ENCODE measurements at places on chromosomes 7 and 10. TPM values are rescaled to one million over a fixed set of nuclear protein-coding genes. Genes with fewer than 3 reads are reported as not detected.

DNA sequence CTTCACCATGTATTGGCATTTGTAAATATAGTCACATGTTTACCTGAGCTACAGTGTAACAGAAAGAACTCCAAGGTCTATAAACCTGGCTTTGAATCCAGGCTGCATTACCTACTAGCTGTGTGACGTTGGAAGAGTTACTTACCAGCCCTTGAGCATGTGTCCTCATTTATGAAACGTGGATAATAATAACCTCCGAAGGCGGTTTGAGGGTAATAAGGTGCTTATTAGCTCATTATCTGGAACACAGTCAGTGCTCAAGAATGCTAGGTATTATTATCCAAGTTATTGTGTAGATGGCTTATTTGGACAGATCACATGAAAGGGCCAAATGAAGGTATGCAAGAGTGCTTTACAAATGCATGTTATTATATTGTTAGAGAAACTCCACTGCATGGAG is 64.9 kb downstream of the SEC23IP start:
- no peak for DNase-seq

- DNase-seq = no peak
Measured at GRCh38 chr10:35417795-35418194, 81.5 kb downstream of the CCNY start.

PSD gene
- 9.3 TPM for polyA plus RNA-seq

DNA sequence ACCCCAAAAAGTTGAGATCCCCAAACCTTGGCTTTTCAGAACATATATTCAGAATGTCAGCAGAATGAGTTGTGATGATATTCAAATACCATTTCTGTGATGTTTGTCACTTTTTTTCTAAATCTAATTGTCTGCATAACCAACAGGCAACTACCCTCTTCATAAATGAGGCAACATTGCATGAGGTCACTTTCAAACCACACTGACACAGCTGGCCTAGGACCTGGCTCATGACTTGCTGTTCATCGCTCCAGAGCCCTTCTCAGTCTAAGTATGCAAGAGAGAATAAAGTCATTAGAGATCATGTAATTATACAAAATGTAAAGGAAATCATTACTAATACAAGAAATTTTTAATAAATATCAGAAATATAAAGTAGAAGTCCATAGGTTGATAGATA is 681.9 kb downstream of the GRM8 start:
- DNase-seq = no peak

- DNase-seq = no peak
Measured at GRCh38 chr10:133444342-133445267, 9.1 kb upstream of the SCART1 start.

- no peak for DNase-seq
Measured at GRCh38 chr7:110564246-110564645, 526.7 kb upstream of the LRRN3 start.

- no peak for DNase-seq
Measured at GRCh38 chr10:71719042-71719441, 536 bp downstream of the C10orf105 start.

DNA sequence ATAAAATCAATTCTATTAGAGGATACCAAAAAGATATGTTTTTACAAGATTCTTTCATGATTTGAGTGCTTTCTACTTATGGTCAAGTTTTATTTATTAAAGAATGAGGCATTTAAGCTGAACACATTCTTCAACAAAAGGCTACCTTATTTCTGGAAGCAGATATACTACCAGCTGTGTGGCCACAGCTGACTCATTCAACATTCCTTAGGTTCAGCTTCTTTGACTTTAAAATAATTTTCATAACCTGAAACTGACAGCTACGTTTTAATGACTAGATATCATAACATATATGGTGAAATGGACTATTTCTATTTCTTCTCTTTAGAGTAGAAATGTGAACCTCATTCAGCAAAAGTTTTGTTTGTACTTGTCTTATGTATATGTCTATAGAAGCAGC is 414.2 kb upstream of the SEMA3C start:
- DNase-seq = no peak

SLC35G1 gene
- polyA plus RNA-seq = 8.8 TPM

- no peak for DNase-seq
Measured at GRCh38 chr10:49441488-49442476, 45.9 kb upstream of the DRGX start.

- no peak for DNase-seq
Measured at GRCh38 chr10:72812753-72813430, 80.6 kb upstream of the OIT3 start.

TLX1 gene
- not detected for polyA plus RNA-seq

DNA sequence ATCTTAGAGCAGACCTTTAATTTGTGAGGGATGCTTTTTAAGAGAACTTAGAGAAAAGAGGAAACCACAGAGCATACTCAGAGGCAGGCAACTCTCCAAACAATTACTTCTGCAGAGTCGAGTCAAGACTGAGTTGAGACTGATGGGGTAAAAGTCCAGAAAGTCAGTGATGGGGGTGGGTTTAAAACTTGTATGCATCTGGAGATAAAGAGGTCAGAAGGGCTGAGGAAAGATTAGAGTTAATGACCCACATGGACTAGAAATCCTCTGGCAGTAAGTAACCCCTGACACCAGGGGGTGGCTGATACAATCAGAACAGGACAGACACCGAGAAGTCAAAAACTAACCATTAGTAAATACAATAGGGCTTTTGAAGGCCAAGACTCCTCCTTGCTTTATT is 42.4 kb upstream of the SEPTIN7 start:
- no peak for DNase-seq

DNA sequence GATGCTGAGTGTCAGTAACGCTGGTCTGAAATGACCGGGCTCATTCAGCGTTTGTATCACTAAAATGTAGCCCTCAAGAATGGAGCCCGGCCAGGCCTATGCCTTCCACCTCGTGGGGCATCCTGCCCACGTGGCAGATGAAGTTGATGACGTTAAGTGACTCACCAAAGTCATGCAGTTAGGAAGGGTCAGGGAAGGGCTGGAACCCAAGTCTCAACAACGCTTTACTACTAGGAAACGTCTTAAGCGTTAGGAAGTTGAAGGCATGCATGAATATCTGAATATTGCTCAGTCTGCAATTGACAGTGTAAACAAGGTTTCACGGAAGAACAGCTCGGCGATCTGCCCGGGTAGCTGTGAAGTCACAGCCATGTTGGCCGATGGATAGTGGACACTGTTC is 14.0 kb upstream of the UBE3C start:
- no peak for DNase-seq

DNA sequence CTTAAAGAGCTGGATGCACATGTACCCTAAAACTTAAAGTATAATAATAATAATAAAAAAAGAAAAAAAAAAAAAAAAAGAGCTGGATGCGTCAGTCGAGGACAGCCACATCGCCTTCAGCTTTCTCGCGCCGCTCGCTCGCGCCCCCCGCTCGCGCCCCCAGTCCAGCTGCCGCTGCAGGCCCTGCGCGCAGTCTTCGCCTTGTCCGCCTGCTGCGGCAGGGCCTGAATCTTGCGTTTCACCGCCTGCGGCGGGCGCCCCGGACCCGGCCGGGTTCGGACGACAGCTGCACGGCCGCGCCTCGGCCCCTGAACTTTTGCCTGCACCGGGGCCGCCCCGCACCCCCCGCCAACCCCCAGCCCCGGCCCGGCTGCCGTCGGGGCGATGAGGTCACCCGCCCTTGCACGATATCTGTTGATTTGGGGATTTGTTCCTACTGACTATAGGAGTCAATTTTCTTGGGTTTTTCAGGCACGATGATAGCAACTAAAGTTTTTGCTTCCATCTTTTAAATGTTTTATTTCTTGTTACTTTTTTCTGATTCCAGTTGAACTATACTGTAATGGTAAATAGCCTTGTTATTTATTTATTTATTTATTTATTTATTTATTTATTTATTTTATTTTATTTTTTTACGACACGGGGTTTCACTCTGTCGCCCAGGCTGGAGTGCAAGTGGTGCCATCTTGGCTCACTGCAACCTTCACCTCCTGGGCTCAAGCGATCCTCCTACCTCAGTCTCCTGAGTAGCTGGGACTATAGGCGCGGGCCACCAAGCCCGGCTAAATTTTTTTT is 33.5 kb upstream of the CPN1 start:
- peak; percentile 17 for DNase-seq

- no peak for DNase-seq
Measured at GRCh38 chr7:66758950-66759628, 18.6 kb downstream of the RABGEF1 start.

ANKRD22 gene
- 0.28 TPM for polyA plus RNA-seq

- DNase-seq = no peak
Measured at GRCh38 chr10:14751014-14751896, 23.4 kb downstream of the FAM107B start.

- peak; percentile 48 for DNase-seq
Measured at GRCh38 chr7:159197066-159197975, 52.7 kb upstream of the VIPR2 start.

DNA sequence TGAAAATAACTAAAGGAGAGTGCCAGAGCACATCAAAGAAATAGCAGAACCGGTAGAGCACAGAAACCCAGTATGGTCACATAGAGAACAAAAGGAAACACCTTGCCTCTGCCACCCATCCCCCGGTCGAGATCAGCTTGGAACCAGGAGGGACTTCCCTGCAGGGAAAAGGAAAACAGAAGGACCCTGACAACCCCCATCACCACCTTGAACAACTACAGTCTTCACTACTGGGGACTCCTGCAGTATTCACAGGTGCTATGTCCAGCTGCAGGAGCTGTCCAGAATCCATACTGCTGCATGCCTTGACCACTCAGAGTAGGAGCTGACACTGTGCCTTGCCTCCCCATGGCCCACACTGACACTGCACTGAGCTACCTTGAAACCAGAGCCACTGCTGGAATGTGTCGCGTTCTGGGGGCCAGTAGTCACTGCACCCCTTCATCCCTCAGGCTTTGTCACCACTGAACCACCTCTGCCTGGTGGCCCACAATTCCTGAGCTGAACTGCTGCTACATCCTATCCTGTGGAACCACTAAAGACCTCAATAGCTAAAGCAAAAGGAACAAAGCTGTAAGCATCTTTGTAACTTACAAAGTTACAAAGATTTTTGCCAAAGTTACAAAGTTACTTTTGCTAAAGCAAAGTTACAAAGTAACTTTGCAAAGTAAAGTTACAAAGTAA is 66.8 kb downstream of the TRIL start:
- DNase-seq = no peak

GRCh38 chr10:90031776-90032175 is 330.4 kb downstream of the KIF20B start:
- no peak for DNase-seq

LIPF gene
- 0.47 TPM for polyA plus RNA-seq
